ENCODE measurements at places on chromosomes 1 and 21.

GRCh38 chr1:166858726-166859419 is 17.2 kb downstream of the TADA1 start:
- no peak for DNase-seq

GRCh38 chr1:60547821-60548220 is 474.3 kb upstream of the C1orf87 start:
- no peak for DNase-seq

DNA sequence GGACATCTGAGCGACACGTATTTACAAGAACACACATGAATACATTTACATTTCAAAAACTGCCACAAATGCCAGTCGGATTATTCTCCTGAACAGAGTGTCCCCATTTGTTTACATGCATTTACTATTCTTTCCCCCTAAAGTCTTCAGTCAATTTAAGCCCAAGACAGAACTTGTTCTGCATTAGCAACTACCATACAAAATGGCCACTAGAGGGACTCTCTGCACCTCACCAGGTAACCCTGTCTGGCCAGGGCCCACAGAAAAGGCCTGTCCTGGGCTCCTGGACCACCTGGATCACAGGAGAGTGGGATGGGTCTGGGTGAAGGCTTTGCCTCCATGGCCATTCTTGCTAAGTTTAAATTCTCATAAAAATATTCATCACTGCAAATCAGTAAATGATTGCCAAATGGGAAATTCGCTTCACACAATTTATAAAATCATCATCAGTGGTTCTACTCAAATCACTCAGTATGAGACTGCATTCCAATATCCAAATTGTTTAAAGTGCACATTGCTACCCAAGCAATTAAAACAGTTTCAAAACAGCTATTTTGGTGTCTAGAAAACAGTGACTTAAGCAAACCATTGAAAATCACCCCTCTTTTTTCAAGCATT is 12.5 kb upstream of the GUCA2A start:
- no peak for DNase-seq

DNA sequence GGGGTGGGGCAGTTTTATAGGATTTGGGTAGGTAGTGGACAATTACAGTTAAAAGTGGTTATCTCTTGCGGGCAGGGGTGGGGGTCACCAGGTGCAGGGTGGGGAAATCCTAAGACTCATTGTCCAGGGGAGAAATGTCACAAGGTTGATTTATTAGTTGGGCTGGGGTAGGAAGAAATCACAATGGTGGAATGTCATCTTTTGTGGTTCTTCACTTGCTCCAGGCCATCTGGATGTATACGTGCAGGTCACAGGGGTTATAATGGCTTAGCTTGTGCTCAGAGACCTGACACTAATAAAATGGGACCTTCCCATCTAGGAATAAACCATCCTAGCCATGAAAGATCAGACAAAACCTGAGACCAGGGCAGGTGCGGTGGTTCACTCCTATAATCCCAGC is 11.5 kb downstream of the TEX46 start:
- no peak for DNase-seq

Data from central memory CD8-positive, alpha-beta T cell (primary cell).